Activated naive CD8-positive, alpha-beta T cell treated with anti-CD3 and anti-CD28 coated beads, Interleukin-2, amount 10 ng/mL, durations not matched to agents 7 days and 5 days (primary cell): ENCODE measurements at places on chromosomes 13 and 19. TPM values are rescaled to one million over a fixed set of nuclear protein-coding genes. Genes with fewer than 3 reads are reported as not detected.

- DNase-seq = no peak
Observed at GRCh38 chr13:38868399-38868798, 122.2 kb downstream of the STOML3 start.

DNA sequence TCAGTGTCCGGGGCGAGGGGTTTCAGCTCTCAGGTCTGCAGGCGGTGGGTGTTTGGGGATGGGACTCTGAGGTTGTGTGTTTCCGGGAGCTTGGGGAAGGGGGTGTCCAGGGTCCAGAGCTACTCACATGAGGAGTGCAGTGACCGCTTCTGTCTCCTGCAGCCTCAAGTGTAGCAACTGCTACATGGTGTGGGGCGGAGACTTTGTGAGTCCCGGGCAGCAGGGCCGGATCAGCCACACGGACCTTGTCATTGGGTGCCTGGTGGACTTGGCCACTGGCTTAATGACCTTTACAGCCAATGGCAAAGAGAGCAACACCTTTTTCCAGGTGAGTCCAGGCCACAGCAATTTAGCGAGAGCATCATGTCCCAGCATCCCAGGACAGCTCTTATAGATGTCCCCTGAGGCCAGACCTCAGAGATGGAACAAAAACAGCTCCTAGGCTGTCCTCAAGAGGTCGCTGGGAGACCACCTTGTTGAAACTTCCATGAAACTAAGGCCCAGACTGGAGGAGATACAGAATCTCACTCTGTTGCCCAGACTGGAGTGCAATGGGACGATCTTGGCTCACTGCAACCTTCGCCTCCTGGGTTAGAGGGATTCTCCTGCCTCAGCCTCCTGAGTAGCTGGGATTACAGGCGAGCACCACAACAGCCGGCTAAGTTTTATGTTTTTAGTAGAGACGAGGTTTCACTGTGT is 44.9 kb downstream of the RYR1 start:
- no peak for DNase-seq

GRCh38 chr13:90122531-90122930 is 1225.0 kb upstream of the MIR17HG start:
- no peak for DNase-seq

Gene ZFP14
- total RNA-seq = 9.7 TPM

Gene KMT2B
- total RNA-seq = 74.6 TPM

Gene LTBP4
- total RNA-seq = 83.3 TPM

Gene PPP2R1A
- total RNA-seq = 184 TPM
